Neural crest cell (in vitro differentiated cells): ENCODE measurements at places on chromosomes 12 and 14. TPM values are rescaled to one million over a fixed set of nuclear protein-coding genes. Genes with fewer than 3 reads are reported as not detected.

DNA sequence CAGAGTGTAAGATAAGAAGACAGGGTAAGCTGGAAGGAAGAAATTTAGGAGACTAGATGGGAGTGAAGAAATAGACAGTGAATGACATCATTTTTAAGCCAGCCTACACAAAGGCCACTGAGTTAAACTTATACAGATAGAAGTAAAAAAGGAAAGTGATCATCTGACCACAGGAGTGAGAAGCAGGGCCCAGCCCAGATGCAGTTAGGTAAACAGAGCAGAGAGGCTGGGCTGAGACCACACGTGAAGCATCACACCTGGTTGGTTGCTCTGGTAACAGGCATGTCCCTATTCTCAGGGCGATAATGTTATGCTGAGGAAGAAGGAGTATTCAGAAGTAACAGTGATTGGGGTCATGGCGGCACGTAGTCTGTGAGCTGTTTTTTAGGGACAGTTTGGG is 1079.4 kb downstream of the AACS start:
- no peak for DNase-seq

DNA sequence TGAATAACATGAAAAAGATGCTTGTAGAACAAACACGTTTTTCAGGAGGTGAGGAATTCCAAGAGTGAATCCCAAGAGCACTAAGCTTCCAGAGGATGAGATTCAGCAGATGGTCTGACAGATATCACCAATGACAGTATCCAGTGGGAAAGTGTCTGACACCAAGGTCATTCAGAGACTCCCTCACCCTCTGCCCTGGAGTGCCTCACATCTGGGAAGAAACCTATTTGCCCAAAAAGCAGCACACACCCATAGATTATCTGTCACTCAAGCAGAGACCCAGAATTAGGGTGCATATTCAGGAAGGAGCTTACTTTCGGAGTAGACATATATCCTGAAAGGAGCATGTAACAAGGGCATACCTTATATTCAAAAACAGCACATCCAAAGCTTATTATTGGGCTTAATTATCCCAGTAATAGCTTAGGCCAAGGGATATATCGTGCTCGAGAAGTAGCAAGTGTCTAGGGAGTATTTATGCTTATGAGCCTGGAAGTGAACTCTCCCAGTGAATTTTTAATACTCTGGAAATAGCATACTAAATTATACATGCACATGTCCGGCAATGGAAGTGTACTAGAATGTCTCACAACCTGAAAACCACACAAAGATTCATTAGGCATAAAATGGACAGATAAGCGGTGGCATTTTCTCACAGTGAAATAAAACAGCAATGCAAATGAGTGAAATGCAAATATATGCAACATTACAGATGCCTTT is 998.1 kb upstream of the TMEM132C start:
- DNase-seq: no peak

DNA sequence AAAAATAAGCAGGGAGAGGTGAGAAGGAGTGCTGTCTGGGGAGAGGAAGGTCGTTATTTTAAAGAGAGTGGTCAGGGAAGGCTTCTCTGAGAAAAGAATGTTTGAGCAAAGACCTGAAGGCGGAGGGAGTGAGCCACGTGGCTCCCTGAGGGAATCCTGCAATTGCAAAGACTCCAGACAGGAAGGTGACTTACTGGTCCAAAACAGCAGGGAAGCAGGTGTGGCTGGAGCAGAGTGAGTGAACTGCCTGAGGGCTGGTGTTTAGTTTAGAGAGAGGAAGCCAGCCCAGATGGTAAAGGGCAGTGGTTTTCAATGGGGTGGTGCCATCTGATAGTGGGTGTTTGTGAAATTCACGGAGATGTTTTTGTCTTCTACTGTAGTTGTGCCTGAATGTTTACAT is 58.8 kb upstream of the LTA4H start:
- DNase-seq: no peak

DNA sequence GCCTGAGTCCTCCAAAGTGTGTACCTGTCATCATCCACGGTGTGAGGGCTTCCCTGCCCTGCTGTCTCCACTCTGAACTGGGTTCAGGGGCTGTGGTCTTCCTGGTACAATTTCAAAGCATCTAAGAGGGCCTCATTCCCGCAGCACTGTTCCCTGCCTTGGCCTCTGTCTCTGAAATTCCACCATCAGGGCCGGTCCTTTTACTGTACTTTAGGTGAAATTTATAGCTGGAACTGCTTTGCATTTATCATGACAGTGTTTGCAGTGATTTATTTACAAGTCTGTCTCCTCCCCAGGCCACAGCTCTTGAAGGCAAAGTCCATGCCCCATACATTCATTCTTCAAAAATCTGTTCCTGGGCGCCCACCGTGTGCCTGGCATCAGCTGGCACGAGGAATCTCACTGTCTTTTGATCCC is 36.9 kb upstream of the NCOR2 start:
- no peak for DNase-seq

GRCh38 chr14:67068251-67068650 is 121.0 kb upstream of the GARIN2 start:
- DNase-seq: no peak

- no peak for DNase-seq
Observed at GRCh38 chr14:51711505-51711904, 59.8 kb downstream of the FRMD6 start.

- no peak for DNase-seq
Observed at GRCh38 chr12:28611115-28611435, 420.8 kb downstream of the CCDC91 start.

DNA sequence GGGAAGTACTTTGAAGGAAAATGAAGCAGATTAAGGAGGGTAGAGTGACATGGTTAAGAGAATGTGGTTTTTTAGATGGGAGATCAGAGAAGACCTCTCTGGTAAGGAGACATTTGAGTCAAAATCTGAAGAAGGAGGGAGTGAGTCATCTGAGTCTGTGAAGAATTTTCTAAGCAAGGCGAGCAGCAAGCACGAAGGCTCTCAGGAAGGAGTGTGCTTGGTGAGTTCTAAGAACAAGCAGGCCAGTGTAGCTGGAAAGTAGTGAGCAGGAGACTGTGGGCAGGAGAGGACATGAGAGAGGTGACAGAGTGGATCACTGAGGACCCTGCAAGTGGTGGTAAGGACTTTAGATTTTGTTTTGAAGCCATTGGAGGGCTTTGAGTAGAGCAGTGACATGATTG is 76.3 kb upstream of the FUT8 start:
- DNase-seq: no peak

DNA sequence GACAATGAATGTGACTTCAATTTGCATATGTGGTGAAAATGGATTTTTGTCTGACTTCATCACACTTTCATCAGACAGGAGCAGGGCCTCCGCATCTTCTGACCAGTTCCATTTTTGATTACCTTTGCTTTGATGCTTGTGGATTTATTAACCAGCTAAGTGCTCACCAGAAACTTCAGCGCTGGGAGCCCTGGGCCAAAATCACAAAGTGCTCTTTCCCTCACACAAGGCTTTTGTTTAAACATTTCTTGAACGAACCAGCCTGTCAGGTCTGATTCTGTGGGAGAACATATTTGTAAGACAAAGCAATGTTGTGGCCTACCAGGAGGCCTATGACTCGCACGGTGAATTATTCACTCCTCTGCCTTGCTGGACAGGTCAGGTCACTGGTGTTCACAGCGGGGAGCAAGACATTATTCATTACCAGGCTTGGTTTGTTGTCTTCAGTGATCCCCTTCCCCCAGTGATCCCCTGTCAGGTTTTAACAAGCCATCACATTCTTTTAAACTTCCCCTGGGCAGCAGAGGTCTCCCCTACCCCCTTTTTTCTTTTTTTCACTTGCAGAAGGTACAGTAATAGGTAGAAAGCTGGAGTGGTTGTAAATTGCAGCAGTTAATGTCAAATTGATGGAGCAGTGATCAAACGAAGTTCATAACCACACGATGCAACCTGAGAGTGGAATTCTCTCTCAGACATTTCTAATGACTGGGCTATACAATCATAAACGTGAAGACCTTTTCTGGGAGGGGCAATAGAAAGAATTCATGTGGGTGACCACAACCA is 167.5 kb upstream of the PRICKLE1 start:
- DNase-seq: no peak

- DNase-seq: no peak
Observed at GRCh38 chr12:34108405-34108803, 86.1 kb downstream of the ALG10 start.

- DNase-seq: no peak
Observed at GRCh38 chr12:74129702-74130101, 407.9 kb upstream of the ATXN7L3B start.

GRCh38 chr12:115569345-115570068 is 708.0 kb downstream of the MED13L start:
- DNase-seq: no peak

DNA sequence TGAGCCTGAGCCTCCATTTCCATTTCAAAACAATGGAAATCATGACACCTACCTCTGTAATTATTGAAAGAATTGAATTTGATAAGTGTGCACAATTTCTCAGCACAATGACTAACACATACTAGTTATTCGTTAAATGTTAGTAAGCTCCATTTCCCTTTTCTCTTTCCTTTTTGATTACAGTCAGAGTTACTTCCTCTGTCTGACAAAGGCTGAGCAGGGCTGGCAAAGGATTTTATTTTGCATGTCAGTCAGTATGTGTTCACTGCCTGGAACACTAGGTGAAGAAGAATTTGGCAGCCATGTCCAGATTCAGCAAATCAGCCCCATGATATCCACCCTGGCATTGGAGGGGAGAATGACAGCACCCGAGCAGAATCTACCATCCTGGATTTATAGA is 12.2 kb upstream of the RHOJ start:
- no peak for DNase-seq

GRCh38 chr12:8950221-8950527 is 729 bp upstream of the M6PR start:
- no peak for DNase-seq

- DNase-seq: no peak
Observed at GRCh38 chr12:92062539-92063493, 82.8 kb downstream of the BTG1 start.

GRCh38 chr12:103561174-103561573 is 25.9 kb upstream of the STAB2 start:
- DNase-seq: no peak

DNA sequence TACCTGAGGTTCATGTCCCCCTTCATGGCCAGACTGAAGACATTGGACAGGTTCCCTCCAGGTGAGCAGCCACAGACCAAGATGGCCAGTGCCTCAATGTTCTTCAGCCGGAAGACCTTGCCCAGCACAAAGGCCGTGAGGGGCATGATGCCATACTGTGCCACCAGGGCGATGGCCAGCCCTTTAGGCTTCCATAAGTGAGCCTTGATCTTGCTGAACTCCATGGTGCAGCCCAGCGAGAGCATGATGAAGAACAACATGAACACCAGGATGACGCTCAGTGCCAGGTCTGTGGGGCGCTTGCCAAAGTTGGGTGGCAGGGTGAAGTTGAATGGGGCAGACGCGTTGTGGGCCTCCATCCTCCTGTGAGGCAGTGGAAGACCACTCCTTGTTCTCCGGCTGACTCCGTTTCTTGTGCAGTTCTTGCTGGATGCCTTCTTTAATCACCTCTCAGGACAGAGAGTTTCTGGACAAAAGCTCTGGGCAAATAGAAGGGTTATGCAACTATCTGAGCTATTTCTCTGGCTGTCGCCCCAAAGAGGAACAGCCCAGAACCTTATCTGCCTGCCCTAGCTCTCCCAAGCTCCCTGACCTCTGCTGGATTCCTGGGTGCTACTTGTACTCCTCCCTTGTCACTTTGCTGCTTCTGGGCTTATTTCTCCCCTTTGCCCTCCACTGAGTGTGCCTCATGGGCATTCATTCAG is at the start of gene SLC10A1:
Gene SLC10A1 (minus strand): TSS at position 445 of the 704 bp plus-strand sequence. CDS start 86 bp downstream, at position 359.
- no peak for DNase-seq

DNA sequence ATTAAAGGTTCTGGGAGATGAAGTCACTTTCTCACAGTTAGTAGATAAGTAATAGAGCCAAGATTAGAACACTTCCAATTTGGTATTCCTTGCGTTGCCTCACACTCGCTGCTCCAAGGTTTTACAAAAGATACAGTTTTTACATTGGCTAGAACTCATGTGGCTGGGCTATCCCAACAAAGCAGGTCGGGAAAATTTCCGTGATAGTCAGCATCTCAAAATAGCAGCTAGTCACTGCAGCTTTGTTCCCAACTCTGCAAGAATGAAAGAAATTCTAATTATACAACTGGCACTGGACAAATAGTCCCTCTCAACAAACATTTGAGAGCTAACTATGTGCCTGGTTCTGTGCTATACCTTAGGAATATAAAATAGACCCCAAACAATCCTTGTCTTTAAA is 24.6 kb upstream of the PPP1R12A start:
- DNase-seq: no peak

- no peak for DNase-seq
Observed at GRCh38 chr14:41875116-41875515, 268.4 kb downstream of the LRFN5 start.

DNA sequence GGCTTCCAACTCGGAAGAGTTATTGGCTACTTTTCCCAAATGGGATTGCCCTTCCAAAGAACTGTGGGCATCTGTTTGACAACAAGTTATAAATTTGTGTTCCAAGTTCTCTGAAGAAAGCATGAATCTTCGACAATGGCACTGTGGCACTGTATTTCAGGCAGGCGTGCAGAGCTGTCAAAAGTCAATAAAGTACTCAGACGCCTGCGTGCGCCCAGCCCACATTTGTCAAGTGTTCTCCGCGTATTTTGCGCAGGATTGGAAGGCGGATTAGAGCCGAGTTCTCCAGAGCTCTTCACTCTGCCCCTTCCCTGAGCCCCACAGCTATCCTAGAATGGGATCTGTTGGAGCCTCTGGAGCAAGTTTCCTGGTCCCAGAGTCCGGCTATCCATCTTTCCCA is 103.2 kb downstream of the SLC25A47 start:
- no peak for DNase-seq

DNA sequence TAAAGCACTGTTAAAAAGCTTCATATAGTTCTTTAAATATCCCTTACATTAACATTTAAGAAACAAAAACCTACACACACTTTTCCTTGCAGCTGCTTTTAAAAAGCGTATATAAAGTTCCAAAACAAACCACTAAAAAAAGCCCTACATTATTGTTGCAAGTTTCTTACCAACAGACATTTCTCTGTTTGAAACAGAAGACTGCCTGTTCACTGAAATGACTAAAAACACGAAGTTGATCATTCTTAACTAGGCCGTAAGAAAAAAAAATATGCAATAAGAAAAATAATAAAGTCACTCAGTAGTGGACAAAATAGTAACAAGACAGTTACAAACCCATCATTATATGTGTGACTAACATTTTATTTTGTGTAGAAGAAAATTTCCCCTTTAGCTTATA is 37.3 kb downstream of the KIF21A start:
- no peak for DNase-seq

- no peak for DNase-seq
Observed at GRCh38 chr12:12176402-12176801, 90.4 kb downstream of the LRP6 start.

- peak; percentile 50 for DNase-seq
Observed at GRCh38 chr14:103628221-103628683, 759 bp upstream of the KLC1 start.

The LIN7A gene
- 5.8 and 6.2 TPM in 2 replicates for total RNA-seq

The MED6 gene
- total RNA-seq: 50.9 and 52.3 TPM in 2 replicates

The CISTR gene
- total RNA-seq: 0.61 TPM in 1 of 2 replicates, not detected in the other

The WNT1 gene
- 1.2 and 2.1 TPM in 2 replicates for total RNA-seq

The SLC5A8 gene
- not detected in 2 replicates for total RNA-seq

The CEBPE gene
- total RNA-seq: not detected in 2 replicates

The RNASE3 gene
- not detected in 2 replicates for total RNA-seq

The SLCO1A2 gene
- total RNA-seq: 5.4 and 5.6 TPM in 2 replicates

The DDN gene
- total RNA-seq: 0.51 and 0.64 TPM in 2 replicates

The OR4E2 gene
- total RNA-seq: not detected in 2 replicates

The TXNRD1 gene
- 105 and 107 TPM in 2 replicates for total RNA-seq

The PTPN6 gene
- 0.73 and 1.1 TPM in 2 replicates for total RNA-seq

The KRT75 gene
- total RNA-seq: not detected in 2 replicates

The PRIMA1 gene
- total RNA-seq: 2.0 and 2.1 TPM in 2 replicates

The ENDOU gene
- total RNA-seq: not detected in 2 replicates

The REP15 gene
- 1.3 and 1.5 TPM in 2 replicates for total RNA-seq

The NKX2-1 gene
- not detected in 2 replicates for total RNA-seq

The INHBC gene
- 0.14 TPM in 1 of 2 replicates, not detected in the other for total RNA-seq

The EID3 gene
- 1.8 and 3.0 TPM in 2 replicates for total RNA-seq
